Thymus (tissue), 14 donors: ENCODE measurements at places on chromosomes 13 and 19. TPM values are rescaled to one million over a fixed set of nuclear protein-coding genes. Genes with fewer than 3 reads are reported as not detected.

DNA sequence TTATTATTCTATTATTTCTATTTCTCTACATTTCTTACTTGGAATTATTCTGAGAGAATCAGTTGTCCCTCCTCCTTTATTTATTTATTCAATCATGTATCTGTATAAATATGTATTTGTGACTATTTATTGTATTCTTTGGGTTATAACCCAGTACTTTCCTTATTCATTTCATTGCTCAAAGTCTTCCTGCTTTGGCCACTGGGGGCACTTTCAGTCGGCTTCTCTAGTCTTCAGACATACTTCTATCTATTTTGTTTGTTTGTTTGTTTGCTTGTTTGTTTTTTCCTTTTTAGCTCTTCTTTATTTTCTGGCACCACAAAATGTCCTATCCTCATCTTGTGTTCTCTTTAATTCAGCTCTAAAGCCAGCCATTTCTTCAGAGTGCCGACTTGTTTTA is 260.4 kb downstream of the NALCN start:
- H3K4me1 ChIP-seq, result no peaks in the 10 kb centered on the region
- H3K27me3 ChIP-seq, result no peaks in the 10 kb centered on the region
- no peak for DNase-seq
- no peak overlapping the region for H3K4me3 ChIP-seq
- H3K36me3 ChIP-seq, result no peaks in the 10 kb centered on the region

GRCh38 chr13:103395139-103395538 is 328.9 kb upstream of the SLC10A2 start:
- no peak for DNase-seq
- H3K36me3 ChIP-seq, result no peaks in the 10 kb centered on the region
- no peaks in the 10 kb centered on the region for H3K4me1 ChIP-seq
- no peaks in the 10 kb centered on the region for H3K27me3 ChIP-seq
- no peak overlapping the region for H3K4me3 ChIP-seq
- H3K27ac ChIP-seq, result no peak overlapping the region

GRCh38 chr13:48780713-48781341 is 127.1 kb downstream of the CYSLTR2 start:
- H3K4me1 ChIP-seq, result no peaks in the 10 kb centered on the region
- no peak for DNase-seq
- no peak overlapping the region for H3K4me3 ChIP-seq
- no peak overlapping the region for H3K27ac ChIP-seq

- no peak for DNase-seq
- peaks cover 91% of the 10 kb centered on the region for H3K27me3 ChIP-seq
- no peak overlapping the region for H3K4me3 ChIP-seq
- peaks cover 42% of the 10 kb centered on the region for H3K4me1 ChIP-seq
Measured at GRCh38 chr19:38654628-38655055, 7.2 kb downstream of the ACTN4 start.

DNA sequence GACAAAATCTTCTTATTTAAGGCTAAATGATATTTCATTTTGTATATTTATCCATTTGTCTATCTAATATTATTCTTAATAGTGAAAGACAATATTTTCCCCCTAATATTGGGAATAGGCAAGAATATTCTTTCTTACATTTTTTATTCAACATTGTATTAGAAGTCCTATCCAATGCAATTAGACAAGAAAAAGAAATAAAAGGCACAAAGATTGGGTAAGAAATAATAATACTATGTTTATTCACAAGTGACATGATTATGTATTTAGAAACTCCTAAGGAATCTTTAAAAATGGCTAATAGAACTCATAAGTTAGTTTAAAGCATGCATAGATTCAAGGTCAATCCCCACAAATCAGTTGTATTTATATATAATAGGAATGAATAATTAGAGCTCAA is 11.3 kb upstream of the CRYL1 start:
- no peak for DNase-seq
- H3K4me1 ChIP-seq, result no peaks in the 10 kb centered on the region
- no peak overlapping the region for H3K4me3 ChIP-seq
- no peak overlapping the region for H3K27ac ChIP-seq
- H3K36me3 ChIP-seq, result no peaks in the 10 kb centered on the region

DNA sequence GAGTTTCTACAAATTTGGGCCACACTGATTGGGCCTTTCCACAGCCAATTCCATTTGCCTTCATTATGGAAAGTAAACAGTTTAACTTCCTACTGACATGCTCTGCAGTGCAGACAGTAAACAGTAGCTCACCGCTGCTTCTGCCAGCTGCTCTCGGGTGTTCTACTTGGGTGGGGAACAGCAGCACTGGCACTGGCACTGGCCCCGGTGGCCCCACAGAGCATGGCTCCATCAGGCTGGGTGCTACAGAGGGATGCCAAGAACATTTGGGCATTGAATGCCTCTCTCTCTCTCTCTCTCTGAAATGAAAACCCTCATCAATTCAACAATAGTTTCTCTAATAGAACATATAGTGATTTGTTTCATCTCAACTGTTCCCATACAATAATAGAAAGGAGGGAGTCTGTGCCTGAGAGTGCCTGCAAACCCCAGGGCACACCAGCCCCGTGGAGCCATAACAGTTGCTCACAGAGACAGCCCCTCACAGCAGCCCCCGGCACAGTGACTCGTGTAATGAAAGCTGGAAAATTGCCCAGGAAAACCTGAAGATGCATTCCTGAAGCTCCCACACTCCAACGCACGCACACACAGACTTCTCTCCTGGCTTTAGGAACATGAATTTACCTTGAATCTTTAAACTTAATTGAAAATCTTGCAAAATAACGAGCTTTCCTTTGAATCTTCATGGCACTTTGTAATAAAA is 38.2 kb upstream of the GJB6 start:
- H3K27me3 ChIP-seq, result no peaks in the 10 kb centered on the region
- H3K4me3 ChIP-seq, result no peak overlapping the region
- H3K36me3 ChIP-seq, result no peaks in the 10 kb centered on the region

GRCh38 chr13:113667771-113668490 is 912 bp downstream of the GRK1 start:
- no peak overlapping the region for H3K4me3 ChIP-seq
- peaks cover 13% of the 10 kb centered on the region for H3K4me1 ChIP-seq
- no peak overlapping the region for H3K27ac ChIP-seq
- DNase-seq, result no peak

DNA sequence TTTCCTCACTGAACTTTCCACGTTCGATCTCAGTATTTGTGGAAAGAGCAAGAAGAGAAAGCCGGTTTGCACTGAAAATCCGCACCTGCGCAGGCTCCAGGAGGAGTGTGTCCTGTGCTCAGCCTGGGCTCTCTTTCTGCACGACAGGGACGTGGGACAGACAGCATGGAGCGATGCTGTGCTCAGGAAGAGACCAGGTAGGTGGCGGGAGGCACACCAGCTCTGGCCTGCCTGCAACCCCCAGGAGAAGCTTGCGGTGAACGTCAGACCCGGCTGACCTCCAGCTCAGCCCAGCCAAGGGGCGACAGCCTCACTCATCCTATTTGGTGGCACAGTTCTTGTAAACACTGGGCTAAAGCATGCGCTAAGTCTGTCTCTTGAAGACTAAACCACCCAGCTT is 35.9 kb downstream of the NAXD start:
- H3K4me1 ChIP-seq, result no peaks in the 10 kb centered on the region
- H3K27ac ChIP-seq, result no peak overlapping the region
- peaks cover 38% of the 10 kb centered on the region for H3K36me3 ChIP-seq
- H3K4me3 ChIP-seq, result no peak overlapping the region
- no peak for DNase-seq
- no peaks in the 10 kb centered on the region for H3K27me3 ChIP-seq

GRCh38 chr13:30618186-30618929 is 638 bp downstream of the USPL1 start:
- no peak for DNase-seq
- H3K27ac ChIP-seq, result peak overlapping the region; percentile 100
- peaks cover under 1% of the 10 kb centered on the region for H3K36me3 ChIP-seq
- H3K27me3 ChIP-seq, result no peaks in the 10 kb centered on the region
- peak overlapping the region; percentile 87 for H3K4me3 ChIP-seq
- H3K4me1 ChIP-seq, result peaks cover 13% of the 10 kb centered on the region

GRCh38 chr13:29921542-29921941 is 71.1 kb upstream of the UBL3 start:
- DNase-seq, result no peak
- no peak overlapping the region for H3K27ac ChIP-seq
- peaks cover 34% of the 10 kb centered on the region for H3K4me1 ChIP-seq
- H3K36me3 ChIP-seq, result no peaks in the 10 kb centered on the region

DNA sequence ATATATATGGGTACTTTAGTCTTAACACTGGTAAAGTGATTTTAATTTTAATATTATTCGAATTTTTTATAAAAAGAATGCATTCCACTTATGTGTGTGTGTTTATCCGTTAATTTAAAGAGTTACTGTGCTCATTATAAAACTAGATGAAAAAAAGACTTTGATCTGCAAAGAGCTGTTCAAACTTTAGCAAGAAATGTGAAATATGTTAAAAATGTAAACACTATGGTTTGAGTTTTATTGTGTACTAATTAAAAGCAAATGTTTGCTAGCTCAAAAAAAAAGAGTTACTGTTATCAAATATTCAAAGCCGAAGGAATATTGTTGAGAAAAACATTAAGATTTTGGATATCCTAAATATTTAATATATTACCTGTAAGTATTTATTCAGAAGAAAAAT is 34.5 kb downstream of the UFM1 start:
- no peak overlapping the region for H3K27ac ChIP-seq
- no peaks in the 10 kb centered on the region for H3K4me1 ChIP-seq
- no peak overlapping the region for H3K4me3 ChIP-seq

GRCh38 chr19:2385053-2385721 is 25.1 kb downstream of the TMPRSS9 start:
- no peaks in the 10 kb centered on the region for H3K36me3 ChIP-seq
- H3K4me1 ChIP-seq, result no peaks in the 10 kb centered on the region
- no peaks in the 10 kb centered on the region for H3K27me3 ChIP-seq
- H3K27ac ChIP-seq, result no peak overlapping the region
- no peak for DNase-seq

DNA sequence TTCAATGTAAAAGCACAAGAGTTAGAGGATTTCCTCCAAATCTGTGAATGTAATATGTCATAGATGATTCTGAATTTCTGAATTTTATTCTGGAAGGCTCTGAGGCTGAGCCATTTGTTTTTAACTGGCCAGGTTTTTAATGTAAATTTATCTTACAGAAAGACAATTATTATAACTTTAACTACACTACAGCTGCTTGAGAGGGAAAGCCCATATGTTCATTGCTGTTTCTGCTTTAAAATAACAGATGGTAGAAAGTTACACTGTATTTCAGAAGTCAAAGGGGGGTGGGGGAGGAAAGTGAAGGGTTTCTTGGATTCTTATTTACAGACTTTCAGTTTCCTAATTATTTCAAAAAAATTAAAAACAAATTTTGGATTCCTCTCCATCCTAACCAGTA is 62.8 kb downstream of the DNAJC15 start:
- H3K27ac ChIP-seq, result no peak overlapping the region
- no peak for DNase-seq
- no peaks in the 10 kb centered on the region for H3K4me1 ChIP-seq
- H3K4me3 ChIP-seq, result no peak overlapping the region
- no peaks in the 10 kb centered on the region for H3K27me3 ChIP-seq
- peaks cover 4% of the 10 kb centered on the region for H3K36me3 ChIP-seq

DNA sequence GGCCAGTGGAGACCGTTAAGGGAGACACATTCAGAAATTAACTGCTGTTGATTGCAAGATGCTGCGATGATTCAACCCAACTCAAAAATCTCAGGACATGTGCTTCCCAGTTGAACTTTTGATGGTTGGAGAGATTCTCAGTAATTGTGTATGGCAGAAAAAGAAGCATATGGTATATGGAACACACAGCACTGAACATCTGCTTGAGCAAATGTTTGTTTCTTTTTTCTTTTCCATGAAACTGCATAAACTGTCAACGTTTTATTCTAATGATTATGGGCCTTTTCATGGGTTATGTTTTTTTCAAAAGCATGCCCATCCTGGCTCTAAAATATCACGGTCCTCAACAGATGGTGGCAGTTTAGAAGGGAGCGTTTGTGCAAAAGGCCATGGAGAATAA is 40.1 kb upstream of the USP29 start:
- H3K27me3 ChIP-seq, result no peaks in the 10 kb centered on the region
- H3K4me3 ChIP-seq, result no peak overlapping the region
- no peak for DNase-seq
- no peak overlapping the region for H3K27ac ChIP-seq

- no peak overlapping the region for H3K27ac ChIP-seq
- no peak for DNase-seq
- peaks cover 3% of the 10 kb centered on the region for H3K4me1 ChIP-seq
Measured at GRCh38 chr19:47633517-47633916, 24.6 kb downstream of the BICRA start.

The GAS6 gene
- total RNA-seq, result 36.5 TPM

The CCNE1 gene
- total RNA-seq, result 8.2 TPM

The AMER2 gene
- under 0.01 TPM for total RNA-seq

The CACNG8 gene
- total RNA-seq, result not detected

The KLK12 gene
- 0.61 TPM for total RNA-seq

The B3GNT8 gene
- 0.94 TPM for total RNA-seq

The CALR3 gene
- total RNA-seq, result 0.05 TPM

The ZNF723 gene
- not detected for total RNA-seq

The PTH2 gene
- not detected for total RNA-seq

The SOX1 gene
- total RNA-seq, result not detected

The CYP2A7 gene
- not detected for total RNA-seq

The DLEU7 gene
- 27.9 TPM for total RNA-seq

The SHANK1 gene
- 1.8 TPM for total RNA-seq

The HSH2D gene
- total RNA-seq, result 17.1 TPM

The ANKLE1 gene
- total RNA-seq, result 1.6 TPM

The TMIGD2 gene
- total RNA-seq, result 87.9 TPM

The IL4I1 gene
- total RNA-seq, result 8.6 TPM
